ENCODE measurements at places on chromosomes 3 and 15. TPM values are rescaled to one million over a fixed set of nuclear protein-coding genes. Genes with fewer than 3 reads are reported as not detected.

CEMIP gene
- polyA plus RNA-seq, result 1.9 TPM

DNA sequence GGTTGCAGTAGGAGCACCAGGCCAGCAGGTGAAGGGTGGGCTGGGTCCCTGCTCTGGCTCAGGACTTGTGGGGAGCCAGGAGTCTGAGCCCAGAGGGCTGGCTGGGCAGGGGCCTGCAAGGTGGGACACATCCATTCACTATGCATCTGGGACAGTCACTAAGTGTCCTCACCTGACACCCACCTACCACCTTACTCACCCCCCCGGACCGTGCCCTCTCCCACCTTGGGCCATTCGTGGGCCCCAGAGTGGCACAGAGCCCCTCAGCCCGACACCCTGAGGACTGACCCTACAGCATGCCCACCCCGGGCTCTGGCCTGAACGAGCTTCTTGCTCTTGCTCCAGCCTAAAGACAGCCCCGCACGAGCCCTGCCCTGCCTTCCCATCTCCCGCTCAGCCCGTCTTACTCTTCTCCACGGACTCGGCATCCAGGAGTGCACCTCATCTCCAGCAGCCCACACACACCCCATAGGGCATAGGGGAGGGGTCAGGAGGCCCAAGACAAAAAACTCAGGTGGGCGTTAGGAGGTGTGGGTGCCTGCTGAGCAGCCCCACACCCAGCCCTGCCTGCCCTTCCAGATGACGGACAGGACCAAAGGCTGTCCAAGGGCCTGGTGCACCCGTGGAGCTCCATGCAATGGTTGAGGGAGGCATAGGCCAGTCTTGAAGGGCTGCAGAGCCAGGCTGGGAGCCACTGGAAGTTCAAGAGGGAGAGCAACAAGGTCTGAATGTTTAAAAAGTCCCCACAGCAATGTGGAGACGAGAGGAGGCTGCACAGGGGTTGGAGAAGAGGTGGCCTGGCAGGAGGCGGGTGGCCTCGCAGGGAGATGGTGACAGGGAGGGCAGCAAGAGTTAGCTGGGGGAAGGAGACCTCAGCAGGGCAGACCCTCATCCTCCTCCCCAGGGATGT lies 27.0 kb downstream of the PTH1R start:
- no peak for DNase-seq

DNA sequence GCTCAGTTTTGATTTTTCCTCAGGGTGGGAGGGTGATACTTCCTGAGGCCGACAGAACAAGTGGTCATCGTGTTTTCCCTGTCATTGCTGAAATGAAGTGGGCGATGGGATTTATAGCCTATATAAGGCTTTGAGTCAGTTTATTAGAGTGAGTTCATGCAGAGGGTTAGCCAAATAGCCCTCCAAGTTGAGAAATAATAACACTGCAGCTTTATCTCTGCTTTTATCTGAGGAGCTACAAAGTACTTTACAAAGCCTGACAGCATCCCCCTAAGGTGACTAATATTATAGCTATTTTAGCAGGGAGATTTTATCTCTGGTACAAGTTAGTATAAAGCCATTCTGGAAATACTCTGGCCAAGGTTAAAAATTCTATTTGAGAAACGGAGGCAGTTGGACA lies 389.6 kb downstream of the MFSD1 start:
- DNase-seq, result no peak

DNA sequence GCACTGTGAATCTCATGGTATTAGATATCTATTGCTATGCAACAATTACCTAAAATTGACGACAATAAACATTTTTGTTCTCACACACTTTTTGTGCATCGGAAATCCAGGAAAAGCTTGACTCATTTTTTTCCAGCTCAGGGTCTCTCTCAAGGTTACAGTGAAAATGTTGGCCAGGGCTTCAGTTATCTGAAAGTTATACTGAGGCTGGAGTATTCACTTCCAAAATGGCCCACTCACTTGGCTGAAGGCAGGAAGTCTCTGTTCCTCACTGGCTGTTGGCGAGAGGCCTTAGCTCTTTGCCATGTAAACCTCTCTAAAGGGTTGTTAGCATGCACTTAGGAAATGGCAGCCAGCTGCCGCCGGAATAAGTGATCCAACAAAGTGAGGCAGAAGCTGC lies 41.4 kb downstream of the OSTN start:
- no peak for DNase-seq

- DNase-seq, result no peak
These were observed 10.3 kb downstream of the TIMP4 start for GRCh38 chr3:12148183-12148940.

DNA sequence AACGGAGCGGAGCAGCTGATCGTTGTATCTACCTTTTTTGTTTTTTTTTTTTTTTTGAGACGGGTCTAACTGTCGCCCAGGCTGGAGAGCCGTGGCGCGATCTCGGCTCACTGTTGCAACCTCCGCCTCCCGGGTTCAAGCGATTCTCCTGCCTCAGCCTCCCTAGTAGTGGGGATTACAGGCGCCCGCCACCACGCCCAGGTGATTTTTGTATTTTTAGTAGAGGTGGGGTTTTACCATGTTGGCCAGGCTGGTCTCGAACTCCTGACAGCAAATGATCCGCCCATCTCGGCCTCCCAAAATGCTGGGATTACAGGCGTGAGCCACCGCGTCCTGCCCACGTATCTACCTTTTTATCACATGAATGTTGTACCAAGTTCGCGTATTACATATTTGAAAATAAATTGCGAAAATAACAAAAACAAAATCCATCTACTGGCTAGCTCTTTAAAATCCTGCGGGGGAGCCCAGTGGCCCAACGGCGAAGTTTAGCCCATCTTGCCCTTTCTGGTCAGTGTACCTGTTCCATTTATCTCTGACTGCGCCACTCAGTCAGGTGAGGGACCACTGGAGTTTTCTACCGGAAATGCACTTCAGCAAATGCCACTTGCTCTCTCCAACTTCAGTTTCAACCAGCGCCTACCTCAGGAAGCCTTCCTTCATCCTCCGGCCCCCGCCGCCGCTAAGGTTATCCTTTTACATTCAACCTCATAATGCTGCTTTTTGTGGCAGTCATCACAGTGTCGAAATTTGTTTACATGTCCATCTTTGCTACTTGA lies 1.2 kb upstream of the EIF3J start:
- peak; percentile 27 for DNase-seq

Measured in right renal cortex interstitium (tissue), 3 donors.